ENCODE measurements at places on chromosomes 3 and 15.

GRCh38 chr3:21152555-21152954, 598.5 kb downstream of the ZNF385D start:
- DNase-seq: no peak

DNA sequence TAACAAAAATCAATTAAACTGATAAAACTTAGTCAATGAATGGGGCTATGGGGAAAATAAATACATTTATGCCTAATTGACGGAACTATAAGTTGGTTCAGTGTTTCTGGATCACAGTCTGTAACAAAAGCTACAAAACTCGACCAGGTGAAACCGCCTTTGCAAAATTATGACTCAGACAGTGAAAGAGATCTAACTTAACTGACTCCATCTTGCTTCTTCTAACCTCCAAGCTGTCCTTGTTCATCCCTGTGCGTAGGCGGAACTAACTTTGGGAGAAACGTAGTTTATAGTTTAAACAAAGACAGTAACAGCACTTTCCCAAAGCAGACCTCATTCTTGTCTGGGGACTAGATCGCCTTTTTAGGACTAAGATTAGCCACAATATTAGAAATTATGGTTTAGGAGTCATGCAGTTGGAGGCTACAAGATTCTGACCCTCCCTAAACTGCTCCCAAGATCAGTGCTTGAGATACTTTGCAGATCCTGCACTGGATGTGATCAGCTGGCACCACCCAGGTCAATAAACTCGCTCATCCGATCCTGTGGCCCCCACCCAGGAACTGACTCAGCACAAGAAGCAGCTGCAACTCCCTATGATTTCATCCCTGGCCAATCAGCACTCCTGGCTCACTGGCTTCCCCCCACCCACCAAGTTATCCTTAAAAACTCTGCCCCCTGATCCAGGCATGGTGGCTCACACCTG, 7.2 kb upstream of the MFGE8 start:
- no peak for DNase-seq

DNA sequence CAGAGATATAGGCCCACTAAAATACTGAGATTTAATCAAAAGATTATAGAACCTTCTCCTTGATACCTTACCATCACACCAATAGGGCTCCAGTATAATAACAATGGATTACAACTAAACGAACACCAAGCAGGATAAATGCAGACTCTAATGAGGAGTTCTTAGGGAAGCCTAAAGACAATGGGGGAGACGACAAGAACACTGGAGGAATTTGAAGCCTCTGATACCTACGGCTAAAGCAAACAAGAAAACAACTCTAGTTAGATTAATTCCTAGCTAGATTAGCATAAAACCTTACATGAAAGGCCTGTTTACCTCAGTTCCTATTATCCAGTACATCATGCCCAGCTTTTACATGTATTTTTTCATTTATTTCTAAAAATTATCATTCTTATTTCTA, 35.1 kb downstream of the NGLY1 start:
- DNase-seq: no peak

GRCh38 chr3:48863122-48863521, 15.4 kb upstream of the PRKAR2A start:
- DNase-seq: no peak

DNA sequence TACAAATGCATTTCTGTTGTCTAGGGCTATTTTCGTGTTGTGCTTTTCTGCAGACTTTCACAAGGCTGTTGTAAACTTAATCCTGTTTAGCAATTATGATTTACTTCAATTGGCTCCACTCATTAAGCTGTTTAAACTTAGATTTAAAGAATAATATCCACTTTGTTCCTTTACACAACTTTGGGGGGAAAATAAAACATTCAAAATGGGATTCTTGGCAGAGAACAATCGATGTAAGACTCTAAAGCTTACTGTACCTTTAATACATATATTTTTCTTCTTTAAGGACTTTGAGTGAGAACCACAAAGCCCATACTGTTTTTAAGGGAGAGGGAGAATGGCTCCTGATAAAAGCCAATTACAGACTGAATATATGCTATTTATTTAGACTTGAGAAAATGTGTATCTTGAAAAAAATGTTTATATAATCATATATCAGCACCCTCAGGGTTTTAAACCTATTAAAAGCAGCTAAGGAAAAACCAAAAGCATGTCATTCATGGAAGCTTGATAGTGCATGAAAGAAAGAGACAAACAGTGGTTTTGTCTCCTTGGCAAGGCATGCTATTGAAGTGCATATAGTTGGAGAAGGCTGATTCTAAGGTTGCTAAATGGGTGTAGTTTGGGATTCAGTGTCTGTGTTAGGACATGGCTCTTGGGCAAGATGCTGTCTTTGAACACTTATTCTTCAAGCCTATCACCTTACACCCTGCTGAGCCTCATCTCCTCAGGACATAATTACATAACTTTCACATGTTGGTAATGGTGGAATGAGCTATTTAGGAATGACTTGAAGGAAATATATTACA, 293.4 kb upstream of the TBC1D5 start:
- DNase-seq: no peak

GRCh38 chr15:92043283-92043682, 189.8 kb downstream of the SLCO3A1 start:
- DNase-seq: no peak

DNA sequence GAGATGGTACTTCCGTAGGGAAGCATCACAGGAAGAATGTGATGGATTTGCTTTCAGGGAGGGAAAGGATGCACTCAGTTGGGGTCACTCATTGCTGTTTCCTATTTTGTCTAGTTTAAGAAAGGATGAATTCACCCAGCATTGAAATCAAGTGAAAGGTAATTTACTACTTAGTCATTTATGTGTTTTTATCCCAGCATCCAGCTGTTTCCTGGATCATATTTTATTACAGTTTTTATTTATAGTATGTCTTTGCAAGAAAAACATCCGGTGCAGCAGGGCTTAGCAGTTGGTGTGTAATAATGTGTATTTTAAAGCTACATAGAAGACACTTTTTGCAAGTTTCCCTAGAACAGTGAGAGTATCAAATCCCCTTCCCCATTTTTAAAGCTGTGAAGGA, 37.4 kb upstream of the GOLGA8B start:
- no peak for DNase-seq

- DNase-seq: no peak
Observed at GRCh38 chr15:59439576-59439975, 1.6 kb downstream of the FAM81A start.

GRCh38 chr3:165404357-165405027, 208.3 kb upstream of the SLITRK3 start:
- no peak for DNase-seq

GRCh38 chr15:32682977-32683630, 34.7 kb upstream of the GREM1 start:
- DNase-seq: no peak

- no peak for DNase-seq
Observed at GRCh38 chr3:72678867-72679266, 169.4 kb downstream of the SHQ1 start.

DNA sequence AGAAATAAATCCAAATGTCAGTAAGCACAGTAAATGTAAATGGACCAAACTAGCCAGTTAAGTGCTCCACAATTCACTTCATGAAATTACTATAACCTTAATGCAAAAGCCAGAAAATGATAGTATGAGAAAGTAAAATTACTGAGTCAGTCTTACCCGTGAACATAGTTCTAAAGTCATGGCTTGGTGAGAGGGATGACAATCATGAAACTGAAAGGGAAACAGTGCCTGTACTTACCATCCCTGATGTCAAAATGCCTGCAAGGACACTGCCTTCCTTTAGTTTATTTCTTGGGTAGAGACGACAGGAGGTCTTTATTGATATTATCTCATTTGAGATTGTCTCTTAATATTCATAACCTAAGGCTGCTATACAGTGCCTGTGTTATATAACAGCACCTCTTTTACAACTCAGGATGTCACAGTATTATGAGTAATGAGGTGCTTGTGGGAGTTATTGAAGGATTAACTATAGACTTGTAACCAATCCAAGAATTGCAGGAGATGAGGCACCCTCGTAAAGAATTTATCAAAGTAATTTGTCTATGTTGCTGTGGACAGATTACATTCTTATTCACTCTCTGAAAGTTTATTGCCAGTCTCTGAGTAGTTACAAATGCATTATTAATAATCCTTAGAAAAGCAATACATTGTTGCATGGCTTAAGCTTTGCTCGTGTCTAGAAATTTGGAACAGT, 142.9 kb upstream of the BFSP2 start:
- DNase-seq: no peak
